CD4-positive, alpha-beta T cell treated with Interferon gamma for 1 hour (primary cell): ENCODE measurements at places on chromosomes 3 and 15.
A peak's percentile ranks its signal among the peaks of the same experiment; 100 is the strongest.

- no peak for DNase-seq
Observed at GRCh38 chr3:99620976-99621375, 17.4 kb upstream of the COL8A1 start.

DNA sequence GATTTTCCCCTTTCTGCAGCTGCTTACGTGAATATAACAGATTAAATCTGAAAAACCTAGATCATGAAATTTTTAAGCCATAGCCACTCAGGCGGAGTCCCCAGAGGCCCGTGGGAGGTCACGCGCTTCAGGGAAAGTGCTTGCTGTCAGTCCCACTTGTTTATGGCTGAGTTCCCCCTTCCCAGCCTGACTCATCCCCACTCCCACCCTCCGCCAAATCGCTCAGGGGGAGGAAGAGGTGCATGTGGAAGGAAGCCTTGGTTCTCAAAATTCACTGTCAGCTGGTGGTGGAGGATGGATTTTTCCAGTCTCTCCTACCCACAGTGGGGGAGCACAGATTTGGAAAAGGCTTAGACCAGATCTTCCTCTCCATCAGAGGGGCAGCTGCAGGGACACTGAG, 67.4 kb downstream of the CORO2B start:
- no peak for DNase-seq

DNA sequence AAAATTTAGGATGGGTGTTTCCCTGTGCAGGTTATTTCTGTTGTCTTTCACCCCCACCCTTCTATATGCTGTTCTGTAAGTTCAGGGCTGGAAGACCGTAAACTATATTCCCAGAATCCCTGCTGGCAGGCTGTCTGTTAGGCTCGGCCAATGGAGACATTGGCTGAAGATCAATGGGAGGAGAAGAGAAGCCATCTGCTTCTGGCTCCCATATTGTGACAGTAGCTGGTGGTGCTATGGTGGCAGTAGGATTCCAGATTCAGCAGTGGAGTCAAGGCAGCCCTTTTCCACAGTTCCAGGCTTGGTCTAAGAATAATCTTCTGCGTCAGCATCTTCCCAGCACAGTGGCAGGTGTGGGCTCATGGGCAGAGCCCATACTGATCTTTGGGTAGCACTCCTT, 226.6 kb downstream of the ABHD5 start:
- DNase-seq: no peak

DNA sequence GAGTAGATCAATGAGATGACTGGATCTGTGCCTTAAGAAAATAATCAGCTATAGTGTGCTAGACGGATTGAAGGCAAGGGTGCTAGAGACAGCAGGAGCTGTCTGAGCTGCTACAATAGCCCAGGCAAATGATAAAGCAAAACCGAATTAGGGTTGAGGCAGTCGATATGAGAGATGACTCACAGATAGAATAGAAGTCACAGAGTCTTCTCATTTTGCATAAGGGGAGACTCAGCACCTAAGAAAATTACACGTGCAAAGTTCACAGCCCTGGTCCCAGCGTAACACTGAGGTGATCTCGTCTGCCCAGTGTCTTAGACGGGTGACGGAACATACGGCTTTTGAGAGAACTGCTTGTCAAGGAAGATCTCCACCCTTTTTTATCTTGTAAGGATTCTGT, 11.6 kb downstream of the LPP start:
- no peak for DNase-seq

GRCh38 chr15:50235794-50236193, 29.7 kb downstream of the HDC start:
- no peak for DNase-seq

GRCh38 chr15:38672814-38673670, 108.4 kb upstream of the RASGRP1 start:
- DNase-seq: peak; percentile 49

DNA sequence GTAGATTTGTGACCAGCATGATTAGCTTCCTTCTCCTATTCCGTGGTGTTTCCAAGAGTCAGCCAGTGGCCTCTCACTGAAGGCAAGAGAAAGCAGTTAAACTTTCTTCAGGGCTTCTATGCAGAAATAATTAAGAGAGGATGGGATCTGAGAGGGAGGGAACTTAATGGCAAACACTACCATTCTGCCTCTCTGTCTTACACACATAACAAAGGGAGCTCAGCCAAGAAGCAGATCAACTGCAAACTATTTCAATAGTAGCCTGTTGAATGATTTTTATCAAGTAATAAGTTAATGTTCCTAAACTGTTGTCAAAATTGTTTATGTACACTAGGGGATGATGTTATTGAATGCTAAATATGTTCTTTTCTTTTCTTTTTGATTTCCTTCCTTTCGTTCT, 11.8 kb downstream of the OXSR1 start:
- DNase-seq: no peak

DNA sequence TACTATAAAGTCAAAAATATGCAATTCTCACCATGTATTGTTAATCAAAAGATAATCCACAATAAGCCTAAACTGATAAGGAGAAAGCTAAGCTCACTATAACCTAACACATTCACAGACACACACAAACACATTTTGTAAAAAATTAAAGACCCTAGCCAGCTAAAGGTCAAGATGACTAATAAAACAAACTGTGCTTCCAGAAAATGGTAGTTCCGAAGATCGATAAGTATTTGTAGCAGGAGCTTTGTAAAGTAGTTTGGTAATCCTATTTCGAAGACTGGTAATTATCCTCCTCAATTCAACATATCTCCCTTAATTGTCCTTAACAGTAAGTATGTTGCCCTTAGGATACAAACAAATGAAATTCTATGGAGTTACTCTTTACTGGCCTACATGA, 62.9 kb upstream of the CHMP2B start:
- no peak for DNase-seq

DNA sequence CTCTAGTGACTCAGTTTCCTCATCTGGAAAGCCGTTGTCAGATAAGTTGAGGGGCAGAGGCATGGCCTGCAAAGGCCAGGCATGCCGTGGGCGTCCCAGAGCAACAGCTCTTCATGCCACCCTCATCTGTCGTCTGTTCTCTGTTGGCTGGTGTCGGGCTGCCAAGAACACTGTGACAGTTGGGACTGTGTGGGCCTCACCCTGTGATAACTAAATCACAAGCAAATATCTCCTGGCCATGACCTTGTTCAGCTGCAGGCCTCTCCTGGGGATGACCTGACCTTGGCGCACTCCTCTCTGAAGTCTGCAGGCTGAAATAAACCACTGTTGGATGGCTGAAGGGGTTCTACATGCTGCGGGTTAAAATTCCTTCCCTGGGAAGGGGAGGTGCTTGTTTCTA, 145.9 kb downstream of the SHQ1 start:
- no peak for DNase-seq

- DNase-seq: peak; percentile 36
Observed at GRCh38 chr3:36891701-36892160, 53.1 kb downstream of the TRANK1 start.

- DNase-seq: no peak
Observed at GRCh38 chr15:33742306-33742705, 226.0 kb upstream of the CHRM5 start.

GRCh38 chr3:48468329-48468731, 21.8 kb downstream of the ATRIP start:
- DNase-seq: no peak

DNA sequence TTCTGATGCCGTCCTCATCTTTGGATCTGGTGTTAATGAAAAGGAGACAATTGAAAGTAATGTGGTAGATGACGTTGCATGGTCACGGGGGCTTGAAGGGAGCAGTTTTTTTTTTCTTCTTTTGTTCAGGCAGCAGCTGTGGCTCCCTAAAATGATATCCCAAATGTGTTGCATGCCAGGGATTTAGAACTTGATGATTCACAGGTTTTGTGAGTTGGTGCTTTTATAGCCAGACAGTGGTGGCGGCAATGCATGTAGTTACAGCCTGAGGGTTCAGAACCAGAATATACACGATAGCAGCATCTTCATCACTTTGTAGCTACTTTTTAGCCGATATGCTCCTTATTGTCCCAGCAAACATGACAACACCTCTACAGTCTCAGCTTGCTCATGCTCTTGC, 133.4 kb downstream of the CHST2 start:
- no peak for DNase-seq

GRCh38 chr3:18902081-18902793, 246.1 kb upstream of the KCNH8 start:
- DNase-seq: no peak

DNA sequence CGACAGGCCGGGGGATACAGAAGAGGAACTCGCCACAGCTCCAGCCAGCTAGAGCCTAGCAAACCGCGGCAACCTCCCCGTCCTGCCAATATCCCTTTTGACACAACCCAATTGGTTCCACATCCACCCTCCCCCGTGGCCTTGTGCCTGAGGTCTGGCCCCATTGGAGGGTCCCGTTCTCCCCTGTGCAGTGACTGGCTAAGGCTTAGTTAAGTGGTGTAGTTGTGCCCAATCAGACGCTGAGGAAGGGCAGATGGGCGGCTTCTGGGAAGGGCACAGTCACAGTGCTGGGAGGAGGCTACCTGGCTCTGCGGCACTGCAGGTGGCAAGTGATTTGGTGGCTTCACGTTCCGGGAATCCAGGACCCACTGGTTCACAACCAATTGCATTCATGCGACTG, 78.6 kb downstream of the SNRK start:
- DNase-seq: no peak
